ENCODE measurements at places on chromosomes 12 and 14.

DNA sequence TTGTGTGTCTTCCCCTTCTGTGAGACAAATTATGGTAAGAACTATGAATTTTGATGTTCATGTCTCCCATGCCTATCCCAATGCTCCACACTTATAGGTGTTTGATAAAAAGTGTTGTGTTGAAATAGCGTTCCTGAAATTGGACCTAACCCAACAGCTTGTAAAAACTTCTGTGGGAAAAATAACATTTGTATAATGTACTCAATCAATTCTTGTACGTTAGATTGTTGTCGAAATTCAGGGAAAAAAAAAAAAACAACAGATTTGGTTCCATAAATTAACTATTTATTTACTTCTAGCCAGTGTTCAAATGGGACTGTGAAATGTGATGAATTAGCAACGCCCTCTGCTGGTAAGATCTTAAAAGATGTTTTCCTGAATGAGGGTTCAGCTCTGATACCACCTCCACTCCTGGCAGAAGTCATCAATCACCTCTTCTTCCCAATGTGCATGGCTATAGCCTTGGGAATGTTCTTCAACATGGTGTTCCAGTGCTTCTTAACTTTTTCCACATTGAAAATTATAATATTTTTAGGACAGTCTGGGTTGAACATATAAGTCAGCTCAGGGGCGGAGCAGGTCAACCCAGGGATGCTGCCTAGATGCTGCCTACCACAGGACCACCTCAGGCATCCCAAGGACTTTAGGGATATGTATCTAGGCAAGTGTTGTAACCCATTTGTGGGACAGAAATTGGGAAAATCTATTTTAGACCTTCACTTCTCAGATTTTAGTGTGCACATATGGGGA is 170.6 kb downstream of the OTOGL start:
- peak; percentile 48 for DNase-seq

DNA sequence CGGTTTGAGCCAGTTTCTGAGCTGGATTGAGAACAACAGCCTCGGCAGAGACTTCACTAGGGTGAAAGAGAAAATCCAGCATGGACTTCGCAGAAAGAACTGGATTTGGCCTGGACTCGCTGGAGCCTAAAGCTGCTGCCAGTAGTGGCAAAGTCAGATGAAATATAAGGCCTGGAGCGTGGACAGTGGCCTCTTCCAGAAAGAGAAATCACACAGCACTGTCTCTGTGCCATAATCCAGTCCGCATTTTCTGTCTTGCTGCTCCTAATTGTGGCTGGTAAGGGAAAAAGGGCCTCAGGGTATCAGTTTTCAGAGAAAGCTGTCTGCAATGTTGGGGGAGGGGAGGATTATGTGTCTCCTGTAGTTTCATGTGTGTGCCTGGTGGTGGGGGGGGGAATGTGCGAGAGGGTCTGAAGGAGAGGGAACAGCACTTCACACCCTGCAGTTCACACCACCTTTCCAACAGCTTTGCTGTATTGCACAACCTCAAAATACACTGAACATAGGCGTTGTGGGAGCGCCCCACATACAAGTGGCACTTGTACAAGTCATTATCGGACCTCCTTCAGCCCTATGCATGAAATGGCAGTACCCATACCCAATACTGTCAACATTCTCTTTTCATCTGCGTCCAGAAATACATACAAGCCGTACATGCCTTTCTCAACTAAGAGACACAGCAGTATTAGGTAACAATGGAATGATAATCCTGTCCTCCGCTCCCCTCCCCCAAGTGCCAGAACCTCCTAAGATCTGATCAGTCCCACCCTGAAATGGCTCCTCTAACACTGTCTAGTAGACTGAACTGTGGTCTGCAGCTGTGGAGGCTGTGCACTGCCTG is 107.5 kb upstream of the ATF7IP start:
- peak; percentile 99 for DNase-seq

GRCh38 chr14:64857979-64858744 is 21.5 kb downstream of the SPTB start:
- no peak for DNase-seq

DNA sequence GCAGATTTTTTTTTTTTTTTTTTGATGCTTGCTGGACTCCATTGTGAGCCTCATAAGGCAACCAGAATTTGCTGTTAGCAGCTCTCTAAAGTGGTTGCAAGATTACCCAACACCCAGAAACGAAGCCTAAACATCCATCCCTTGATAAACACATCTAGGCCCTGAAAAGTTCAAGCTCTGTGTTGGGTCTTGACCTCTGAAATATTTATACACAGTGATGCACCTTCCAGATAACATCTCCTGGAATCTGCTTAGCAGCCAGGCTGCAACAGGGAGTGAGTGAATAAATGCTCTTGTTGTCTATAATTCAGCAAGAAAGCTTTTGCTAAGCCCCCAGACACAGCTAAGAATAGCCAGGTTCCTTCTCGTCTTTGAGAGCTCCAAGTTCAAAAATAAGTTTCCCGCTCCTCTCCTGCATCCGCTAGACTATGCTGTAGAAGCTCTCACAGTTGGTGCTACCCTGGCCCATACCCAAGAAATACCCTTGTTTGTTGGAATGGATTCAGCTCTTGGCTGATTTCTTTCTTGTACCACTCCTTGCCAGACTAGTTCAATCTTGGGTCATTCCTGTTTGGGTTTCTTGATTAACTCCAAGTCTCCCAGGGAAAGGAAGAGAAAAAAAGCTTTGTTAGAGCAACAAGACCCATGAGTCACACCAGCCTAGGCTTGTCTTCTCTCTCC is 610.6 kb upstream of the TBX3 start:
- DNase-seq: no peak

DNA sequence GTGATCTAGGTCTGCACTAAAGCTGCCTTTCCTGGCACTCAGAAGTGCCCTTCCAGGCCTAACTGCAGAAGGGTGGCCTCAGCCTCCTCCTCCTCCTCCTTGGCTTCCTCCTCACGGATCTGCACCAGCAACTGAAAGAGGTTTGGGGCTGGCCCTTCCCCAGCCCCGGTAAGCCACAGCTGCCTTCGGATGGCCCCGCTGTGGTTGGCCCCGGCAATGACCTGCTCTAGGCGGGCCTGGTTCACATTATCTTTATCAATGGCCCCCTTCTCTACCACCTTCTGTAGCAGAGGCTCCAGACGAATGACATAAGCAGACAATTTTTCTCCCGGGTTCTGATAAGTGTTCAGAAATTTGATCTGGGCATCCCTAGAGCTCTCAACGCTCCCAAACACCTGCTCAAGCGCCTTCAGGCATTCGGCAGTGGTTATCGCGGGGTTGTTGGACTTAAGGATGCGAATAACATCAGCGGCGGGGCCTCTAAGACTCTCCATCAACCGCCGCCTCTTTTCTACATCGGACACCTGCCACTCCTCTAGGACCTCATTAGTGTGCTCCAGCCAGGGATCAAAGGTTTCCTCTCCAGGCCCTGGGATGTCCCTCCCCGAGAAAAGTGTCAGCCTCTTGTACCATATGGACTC is 1.5 kb downstream of the PNMA1 start:
- DNase-seq: no peak

DNA sequence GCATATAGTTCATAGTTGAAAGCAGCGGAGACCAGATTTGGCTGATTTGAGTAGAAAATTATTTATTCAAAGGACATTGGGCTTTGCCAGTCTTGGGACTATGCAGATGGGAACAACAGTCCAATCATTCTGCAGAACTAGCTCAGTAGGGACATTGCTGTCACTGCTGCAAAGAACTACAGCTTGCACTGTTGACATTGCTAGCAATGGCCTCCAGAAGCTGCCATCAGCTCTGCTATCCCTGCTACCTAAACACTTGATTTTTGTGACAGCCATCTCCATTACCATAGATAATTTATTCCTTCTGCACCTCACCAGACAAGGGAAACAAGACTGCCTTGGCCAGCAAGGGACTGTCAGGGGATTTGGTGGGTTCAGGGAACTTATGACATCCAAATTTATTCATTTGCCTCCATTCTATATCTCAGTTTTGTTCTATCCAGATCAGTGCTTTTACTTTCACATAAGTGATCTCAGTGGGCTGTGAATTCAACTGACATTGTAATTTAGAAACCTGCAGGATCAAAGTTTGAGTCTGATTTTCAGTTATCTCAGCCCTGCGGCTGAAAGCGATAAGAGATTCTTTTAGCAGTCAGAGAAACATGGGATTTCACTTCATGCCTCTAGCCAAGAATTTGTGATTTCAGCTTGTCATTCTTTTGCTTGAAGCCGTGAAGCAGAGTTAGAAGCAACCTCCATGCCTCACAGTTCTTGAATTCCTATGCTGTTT is 136.7 kb upstream of the FBXO33 start:
- no peak for DNase-seq

GRCh38 chr12:76084863-76085519 is 506 bp upstream of the NAP1L1 start:
- DNase-seq: no peak

DNA sequence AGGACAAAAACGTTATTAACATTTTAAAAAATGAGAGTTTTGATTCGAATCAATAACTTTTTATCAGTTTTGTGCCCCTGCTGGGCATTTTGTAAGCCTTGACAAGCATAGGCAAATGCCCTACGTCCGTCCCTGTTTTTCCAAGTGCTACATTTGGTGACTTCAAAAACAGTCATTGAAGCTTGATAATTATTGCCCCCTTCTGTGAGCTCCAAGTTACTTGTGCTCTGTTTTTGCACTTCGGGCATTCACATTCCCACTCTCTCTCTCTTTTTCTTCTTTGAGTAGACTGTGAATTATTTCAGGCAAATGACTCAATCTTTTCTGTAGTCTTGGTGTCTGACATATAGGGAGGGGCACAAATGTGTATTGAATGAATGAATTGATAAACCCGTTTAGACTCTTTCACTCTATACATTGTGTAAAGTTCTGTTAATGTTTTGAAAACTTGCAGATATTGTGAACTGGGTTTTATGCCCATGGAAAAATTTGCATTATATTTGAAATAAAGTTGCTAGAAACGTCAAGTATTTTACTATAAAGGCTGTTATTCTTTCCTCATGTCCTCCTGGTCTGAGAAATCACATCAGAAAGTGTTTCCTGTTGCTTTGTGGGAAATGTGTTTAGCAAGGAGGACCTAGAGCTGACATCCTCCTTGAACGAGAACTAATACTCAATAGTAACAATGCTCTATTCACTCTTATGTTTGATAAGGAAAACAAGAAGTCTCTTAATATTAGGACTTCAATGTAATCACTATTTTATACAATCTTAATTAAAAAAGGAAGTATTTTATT is 1.4 kb downstream of the APAF1 start:
- DNase-seq: peak; percentile 22

DNA sequence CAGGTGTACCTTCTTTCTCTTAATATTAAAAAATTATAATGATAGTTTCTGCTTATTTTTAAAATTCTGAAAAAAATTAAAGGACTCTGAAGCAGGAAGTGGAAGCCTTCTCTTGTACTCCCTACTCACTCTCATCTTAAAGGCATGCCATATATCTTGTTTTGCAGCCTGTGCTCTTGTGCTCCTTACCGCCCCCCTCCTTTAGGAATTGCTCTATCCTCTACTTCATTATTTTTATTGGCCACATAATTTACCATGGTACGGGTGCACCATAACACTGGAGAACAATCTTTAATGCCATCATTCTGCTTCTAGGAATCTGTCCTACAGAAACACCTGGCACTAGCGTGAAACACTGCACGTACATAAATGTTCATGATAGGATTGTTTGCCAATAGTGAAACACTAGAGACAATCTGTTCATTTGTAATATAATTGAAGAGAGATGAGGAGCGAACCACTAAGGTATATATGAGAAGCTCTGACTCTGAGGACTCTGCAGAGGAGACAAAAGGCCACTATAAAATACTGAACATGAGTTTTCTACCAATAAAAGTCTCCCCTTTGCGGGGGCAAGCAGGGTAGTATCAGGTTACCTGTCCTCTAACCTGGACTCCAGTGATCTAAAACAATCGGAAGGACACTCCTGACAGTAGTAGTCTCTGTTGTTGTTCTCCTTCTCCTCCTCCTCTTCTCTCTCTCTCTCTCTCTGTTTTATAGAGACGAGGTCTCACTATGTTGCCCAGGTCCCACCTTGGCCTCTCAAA is 6.3 kb upstream of the NYNRIN start:
- DNase-seq: peak; percentile 42

- DNase-seq: no peak
Observed at GRCh38 chr12:132469423-132469822, 20.5 kb upstream of the FBRSL1 start.

All from AG10803 (cell line).